Fibroblast of skin of abdomen (primary cell): ENCODE measurements at places on chromosomes 7 and 10.
A peak's percentile ranks its signal among the peaks of the same experiment; 100 is the strongest.

DNA sequence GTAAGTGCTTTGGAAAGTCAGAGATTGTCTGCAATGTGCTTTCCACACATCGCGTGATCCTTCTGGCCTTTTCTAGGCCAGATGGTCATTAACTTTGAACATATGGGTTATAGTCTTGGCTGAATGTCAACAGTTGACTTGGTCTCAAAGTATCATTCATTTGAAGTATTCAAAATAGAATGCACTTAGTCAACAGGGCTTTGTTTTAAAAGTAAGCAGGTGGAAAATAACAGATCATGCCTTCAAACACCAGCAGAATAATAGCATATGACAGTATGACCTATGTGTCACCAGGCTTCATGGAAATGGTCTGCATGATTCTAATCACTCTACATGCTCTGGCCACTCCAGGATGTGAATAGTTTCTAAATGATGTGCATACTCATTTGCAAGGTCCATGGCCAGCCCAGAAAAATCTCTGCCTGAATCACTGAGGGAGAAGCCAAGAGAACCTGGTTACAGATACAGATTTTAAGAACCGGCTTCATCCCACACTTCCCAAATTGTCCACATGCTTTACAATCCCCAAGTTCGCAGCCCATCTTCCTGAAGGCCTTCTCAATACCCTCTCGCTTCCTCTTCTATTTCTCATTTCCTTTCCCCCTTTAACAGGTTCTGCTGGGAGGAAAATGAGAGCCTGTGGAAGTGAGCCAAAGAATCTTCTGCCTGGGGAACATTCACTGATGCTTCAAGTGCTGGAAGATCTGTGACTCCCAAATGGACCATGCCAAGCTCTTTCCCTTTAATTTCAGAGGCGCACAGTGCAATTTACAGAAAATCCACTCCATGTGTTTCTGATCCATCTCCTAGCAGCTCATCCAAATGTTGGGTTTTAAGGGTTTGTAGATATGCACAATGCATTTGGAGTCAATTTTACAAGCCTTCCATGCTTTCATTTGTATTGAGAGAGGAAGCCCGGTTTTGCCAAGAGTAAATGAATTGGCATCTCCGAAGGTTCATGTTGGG lies 122.8 kb upstream of the GDF10 start:
- peak; percentile 48 for DNase-seq

DNA sequence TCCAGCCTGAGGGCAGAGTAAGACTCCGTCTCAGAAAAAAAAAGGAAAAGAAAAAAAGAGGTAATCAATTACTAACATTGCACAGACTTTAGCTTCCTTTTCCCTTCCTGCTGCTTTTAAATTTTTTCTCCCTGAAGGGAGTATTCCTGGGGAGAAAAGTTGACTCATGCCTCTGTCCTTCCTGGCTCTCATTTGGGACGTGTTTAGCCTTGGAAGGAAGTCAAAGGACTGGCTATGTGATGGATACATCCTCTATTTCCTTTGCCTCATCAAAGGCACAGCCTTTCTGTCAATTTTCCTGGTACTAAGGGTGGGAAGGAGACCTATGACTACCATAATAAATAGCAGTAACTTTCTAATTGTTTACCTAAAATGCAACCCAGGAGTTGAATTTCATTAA lies 77.6 kb downstream of the ITGA8 start:
- DNase-seq = peak; percentile 76

- no peak for DNase-seq
These were observed 15.9 kb downstream of the ZNF783 start for GRCh38 chr7:149277871-149278270.

- peak; percentile 17 for DNase-seq
These were observed 529 bp downstream of the HPS1 start for GRCh38 chr10:98446151-98446660.

- DNase-seq = no peak
These were observed 18.9 kb downstream of the PLEKHA8 start for GRCh38 chr7:30047124-30047523.

DNA sequence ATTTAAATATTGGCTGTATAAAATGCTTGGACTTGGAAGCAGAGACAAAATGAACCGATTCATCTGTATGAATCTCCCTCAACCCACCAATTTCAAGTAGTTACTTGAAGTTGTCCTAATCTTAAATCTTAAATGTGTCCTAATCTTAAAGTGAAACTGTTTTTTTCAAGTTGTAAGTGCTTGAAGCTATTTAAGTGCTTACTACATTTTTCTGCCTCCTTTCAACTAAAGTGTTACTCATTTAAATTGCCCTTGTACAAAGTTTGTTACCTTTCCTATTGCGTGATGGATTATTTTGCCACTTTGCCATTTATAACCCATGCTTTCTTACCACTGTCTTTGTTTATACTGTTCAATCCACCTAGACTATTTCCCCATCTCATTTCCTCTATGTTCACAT lies 2.8 kb downstream of the BCAP29 start:
- DNase-seq = no peak

- DNase-seq = peak; percentile 88
These were observed 32.9 kb upstream of the SDK1 start for GRCh38 chr7:3267966-3268690.

DNA sequence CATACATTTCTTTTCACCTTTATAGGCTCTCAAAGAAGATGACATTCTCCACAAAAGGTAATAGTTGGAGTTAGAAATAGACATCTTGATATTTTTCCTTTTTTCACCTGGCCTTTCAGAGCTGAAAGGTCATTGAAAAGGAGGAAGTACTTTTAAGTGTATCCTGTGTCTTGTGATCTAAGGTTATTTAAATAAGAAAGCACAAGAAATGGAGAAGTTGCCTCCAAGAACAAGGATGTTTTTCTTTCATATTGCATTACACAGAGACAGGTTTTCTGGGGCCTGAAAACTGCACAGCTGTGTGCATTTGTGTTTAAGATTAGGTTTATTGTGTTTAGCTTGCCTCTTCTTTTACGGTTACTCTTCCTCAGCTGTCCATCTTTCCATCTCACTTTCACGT lies 103.4 kb upstream of the SEMA3D start:
- DNase-seq = no peak

- DNase-seq = no peak
These were observed 321.0 kb downstream of the C7orf25 start for GRCh38 chr7:42590771-42591310.

DNA sequence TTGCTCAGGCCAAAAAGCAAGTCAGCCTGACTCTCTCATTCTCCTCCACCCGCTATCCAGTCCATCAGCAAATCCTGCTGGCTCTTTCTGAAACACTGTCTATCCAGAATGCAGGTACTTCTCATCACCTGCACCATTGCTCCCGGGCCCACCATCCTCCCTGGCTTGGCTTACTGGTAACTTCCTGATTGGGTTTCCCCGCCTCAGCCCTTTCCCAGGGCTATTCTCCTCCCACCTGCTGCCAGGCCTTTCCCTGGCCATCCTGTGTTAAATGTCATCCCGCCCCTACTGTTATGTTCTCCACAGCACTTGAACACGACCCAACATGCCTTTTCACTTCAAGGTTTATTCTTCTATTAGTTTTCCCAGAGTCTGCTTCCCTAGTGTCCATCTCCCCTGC lies 124.0 kb downstream of the CNNM2 start:
- DNase-seq = no peak
